Karpas-422 (cell line): ENCODE measurements at places on chromosomes 16 and 17. TPM values are rescaled to one million over a fixed set of nuclear protein-coding genes. Genes with fewer than 3 reads are reported as not detected.

DNA sequence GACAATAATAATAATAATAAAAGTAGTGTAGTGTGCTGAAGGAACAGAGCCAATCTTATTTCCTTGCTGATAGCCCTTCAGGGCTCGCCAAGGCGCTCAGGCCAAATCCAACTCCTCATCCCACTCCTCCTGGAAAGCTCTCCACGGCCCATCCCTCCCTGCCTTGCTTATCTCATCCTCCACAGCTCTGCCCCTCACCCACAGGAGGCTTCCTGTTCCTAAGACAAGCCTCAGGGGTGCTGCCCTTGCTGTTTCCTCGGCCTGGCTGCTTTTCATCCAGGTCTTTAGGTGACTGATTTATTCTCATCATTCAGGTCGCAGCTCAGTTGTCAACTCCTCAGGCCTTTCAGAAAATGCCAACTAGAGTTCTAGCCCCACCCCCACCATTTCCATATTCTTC is 11.2 kb downstream of the GTF3C1 start:
- DNase-seq = no peak

DNA sequence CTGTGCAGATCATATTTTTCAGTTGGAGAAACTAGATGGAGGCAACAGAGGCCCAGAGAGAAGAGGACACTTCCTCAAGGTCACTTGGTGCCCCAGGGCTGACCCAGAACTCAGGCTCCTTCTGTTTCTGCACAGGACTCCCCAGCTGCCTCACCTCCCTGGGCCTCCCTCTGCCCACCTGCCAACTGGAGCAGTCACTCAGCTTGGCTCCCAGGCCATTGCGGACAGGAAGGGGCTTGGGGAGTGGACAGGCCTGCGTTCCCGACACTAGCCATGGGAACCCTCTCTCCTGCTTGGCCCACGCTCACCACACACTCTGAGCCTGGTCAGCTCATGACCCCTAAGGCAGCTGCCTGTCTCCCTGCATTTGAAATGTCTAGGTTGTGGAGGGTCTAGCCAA is 78.1 kb upstream of the BRD7 start:
- no peak for DNase-seq

GRCh38 chr16:79651363-79651762 is 50.8 kb upstream of the MAF start:
- DNase-seq = no peak

DNA sequence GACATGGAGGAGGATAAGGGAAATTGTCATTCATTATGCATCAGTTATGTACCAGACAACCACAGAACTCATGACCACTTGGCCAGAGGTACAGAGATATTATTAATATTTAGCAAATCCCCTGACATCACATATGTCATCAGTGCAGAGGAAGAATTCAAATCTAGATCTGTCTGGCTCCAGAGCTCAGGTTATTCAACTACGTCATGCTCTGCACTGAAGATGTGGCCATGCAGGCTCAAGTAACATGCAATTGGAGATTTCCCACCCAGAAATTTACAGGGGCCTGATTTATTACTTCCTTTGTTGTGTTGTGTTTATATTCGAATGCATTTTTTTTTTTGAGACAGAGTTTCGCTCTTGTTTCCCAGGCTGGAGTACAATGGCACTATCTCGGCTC is 224.3 kb downstream of the HS3ST4 start:
- DNase-seq = no peak

DNA sequence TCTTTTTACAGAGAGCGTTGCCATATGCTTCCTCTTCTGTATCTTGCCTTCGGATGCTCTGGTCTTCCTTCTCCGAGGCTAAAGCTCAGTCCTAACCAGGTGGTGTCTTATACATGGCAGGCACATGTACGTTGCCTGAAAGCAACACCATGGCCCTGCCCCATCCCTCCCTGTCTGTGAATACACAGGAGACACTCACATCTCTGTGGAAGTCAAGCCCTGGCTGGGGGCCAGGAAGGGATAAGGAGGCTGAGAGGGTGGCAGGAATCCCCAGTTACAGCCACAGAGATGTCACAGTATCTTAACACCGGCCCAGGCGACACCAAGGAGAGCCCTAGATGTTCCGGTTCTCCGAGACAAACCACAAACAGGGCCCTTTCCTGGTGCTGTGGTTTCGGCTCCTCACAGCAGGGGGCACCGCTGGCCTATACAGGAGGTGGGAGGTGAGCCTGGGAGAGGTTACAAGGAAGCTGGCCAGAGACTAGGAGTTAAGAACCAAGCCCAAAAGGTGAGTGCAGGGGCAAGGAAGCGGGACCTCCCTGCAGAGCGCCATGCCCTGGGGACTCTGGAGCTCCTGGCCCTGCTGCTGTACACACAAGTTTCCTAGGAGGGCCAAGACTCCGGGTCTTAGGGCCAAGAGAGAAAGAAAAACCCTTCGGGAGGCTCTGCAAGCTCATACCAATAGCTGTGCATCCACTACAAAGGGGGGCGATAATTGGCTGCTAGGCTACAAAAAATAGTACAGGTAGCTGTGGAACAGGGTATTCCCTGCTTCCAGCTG is 41.7 kb downstream of the SRL start:
- peak; percentile 75 for DNase-seq

- no peak for DNase-seq
Measured at GRCh38 chr17:65154770-65155589, 17.8 kb downstream of the RGS9 start.

GRCh38 chr16:50323335-50324011 is 45.3 kb downstream of the BRD7 start:
- DNase-seq = no peak

GRCh38 chr16:30546115-30546514 is 11.5 kb upstream of the ZNF747 start:
- no peak for DNase-seq

DNA sequence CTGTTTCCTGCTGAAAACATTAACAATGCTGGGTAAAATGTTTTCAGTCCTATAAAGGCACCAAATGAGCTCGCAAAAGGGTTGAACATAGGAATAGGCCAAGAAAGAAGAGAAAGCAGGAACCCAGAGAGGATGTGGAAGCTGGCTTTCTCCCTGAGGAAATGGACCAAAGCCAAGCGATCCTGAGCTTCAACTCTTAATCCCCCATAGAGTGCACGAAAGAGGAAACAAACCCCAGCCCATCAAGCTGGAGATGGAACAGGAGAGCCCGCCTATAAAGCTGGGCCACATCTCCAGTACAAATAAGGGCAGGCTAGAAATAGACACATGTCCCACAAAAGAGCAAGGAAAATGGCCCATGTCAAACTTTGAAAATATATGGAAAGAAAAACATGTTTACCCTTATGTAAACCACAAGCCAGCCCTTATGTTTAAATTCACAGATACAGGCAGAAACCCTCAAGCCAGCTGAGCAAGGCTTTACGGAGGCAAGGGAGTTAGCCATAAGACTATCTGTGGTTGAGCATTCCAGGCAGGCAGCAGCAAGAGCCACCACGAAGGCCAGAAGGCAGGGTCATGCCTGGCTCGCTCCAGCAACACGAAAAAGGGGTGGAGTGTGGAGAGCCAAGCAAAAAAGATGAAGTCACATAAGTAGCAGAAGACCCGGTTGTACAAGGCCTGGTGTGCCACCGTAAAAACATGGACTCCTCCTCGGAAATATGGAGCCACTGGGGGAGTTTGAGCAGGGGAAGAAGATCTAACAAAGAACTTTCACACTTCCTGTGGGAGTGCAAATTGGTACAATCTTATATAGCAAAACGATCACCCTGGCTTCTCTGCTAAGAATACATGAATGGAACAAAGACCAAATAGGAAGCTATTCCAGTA is 27.8 kb downstream of the COPRS start:
- DNase-seq = no peak

Gene PGAP6
- 50.0 and 58.1 TPM in 2 replicates for total RNA-seq

Gene TNFSF12
- not detected in 2 replicates for total RNA-seq

Gene ZSCAN10
- total RNA-seq = not detected in 2 replicates
